Thyroid gland (tissue), 4 donors: ENCODE measurements at places on chromosomes 2 and 18. TPM values are rescaled to one million over a fixed set of nuclear protein-coding genes. Genes with fewer than 3 reads are reported as not detected.

GRCh38 chr2:196268025-196268424 lies 96.6 kb upstream of the STK17B start:
- peaks cover 16% of the 10 kb centered on the region for H3K4me1 ChIP-seq
- DNase-seq: no peak
- H3K4me3 ChIP-seq: no peak overlapping the region
- peak overlapping the region; percentile 2 for H3K27ac ChIP-seq

DNA sequence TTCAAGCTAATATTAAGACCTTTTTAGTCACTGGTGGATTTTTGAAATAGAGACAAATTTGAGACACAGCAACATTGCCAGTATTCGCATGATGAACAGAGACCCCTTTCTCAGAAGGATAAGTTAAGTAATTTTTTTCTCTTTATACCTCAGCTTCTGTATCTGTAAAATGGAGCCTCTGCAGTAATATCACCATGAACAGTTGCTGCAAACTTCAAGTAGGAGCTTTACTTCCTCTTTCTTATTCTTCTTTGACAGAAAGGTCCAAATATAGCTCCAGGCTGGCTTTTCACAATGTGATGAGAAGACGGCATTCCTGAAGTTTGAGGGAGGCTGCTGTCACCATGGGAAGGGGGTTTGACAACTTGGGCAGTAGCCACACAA lies 158.7 kb downstream of the TDRD15 start:
- no peaks in the 10 kb centered on the region for H3K27me3 ChIP-seq
- no peak overlapping the region for H3K27ac ChIP-seq
- no peak for DNase-seq
- H3K4me3 ChIP-seq: no peak overlapping the region
- no peaks in the 10 kb centered on the region for H3K4me1 ChIP-seq
- no peaks in the 10 kb centered on the region for H3K36me3 ChIP-seq

GRCh38 chr2:197134206-197134605 lies 176.4 kb downstream of the ANKRD44 start:
- no peak overlapping the region for H3K4me3 ChIP-seq
- H3K27ac ChIP-seq: no peak overlapping the region
- H3K36me3 ChIP-seq: no peaks in the 10 kb centered on the region
- DNase-seq: no peak
- H3K4me1 ChIP-seq: no peaks in the 10 kb centered on the region

DNA sequence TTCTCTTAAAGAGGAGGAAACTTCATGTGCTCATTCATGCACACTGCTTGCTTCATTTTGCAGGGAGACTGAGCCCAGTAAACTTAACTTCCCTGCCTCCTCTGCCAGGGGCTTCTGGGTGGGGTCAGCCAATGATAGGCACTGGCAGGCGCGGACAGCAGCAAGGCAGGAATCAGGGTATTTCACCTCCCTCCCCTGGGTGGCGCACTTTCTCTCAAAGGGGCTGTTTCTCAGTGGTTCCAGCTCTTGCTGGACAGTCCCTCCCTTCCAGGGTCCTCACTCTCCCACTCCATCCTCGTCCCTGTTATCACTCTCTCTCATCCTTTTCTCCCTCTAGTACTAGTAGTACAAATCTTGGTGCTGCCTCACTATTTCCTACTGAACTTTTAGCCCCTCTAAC lies 320.5 kb upstream of the ZNF521 start:
- no peak for DNase-seq
- no peaks in the 10 kb centered on the region for H3K36me3 ChIP-seq
- no peaks in the 10 kb centered on the region for H3K27me3 ChIP-seq
- no peak overlapping the region for H3K27ac ChIP-seq
- H3K4me3 ChIP-seq: no peak overlapping the region

- no peak overlapping the region for H3K27ac ChIP-seq
- no peak for DNase-seq
- no peaks in the 10 kb centered on the region for H3K27me3 ChIP-seq
- no peaks in the 10 kb centered on the region for H3K4me1 ChIP-seq
- no peaks in the 10 kb centered on the region for H3K36me3 ChIP-seq
- H3K4me3 ChIP-seq: no peak overlapping the region
Measured at GRCh38 chr2:213259266-213259665, 25.0 kb upstream of the SPAG16 start.

DNA sequence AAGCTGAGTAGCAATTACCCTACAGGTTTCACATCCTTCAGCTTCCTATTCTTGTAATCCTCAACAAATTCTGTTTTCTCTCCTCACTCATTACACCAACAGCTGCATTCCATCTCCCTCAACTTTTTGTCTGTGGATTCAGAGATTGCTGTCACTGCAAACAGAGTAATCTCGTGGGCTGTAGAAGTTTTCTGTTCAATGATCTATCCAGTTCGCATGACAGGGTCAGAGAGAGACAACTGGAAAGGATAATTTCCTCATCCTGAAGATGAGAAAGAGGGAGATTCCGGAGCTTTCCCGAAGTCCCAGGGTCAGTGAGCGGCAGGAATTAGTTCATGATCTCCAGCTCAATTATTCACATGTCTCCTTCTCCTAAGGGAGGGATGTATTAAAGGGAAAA lies 75.7 kb downstream of the MYO5B start:
- H3K4me3 ChIP-seq: no peak overlapping the region
- no peak for DNase-seq
- peaks cover 25% of the 10 kb centered on the region for H3K4me1 ChIP-seq
- H3K36me3 ChIP-seq: no peaks in the 10 kb centered on the region

GRCh38 chr2:10039658-10040410 lies 3.5 kb upstream of the KLF11 start:
- H3K4me1 ChIP-seq: peaks cover 65% of the 10 kb centered on the region
- no peaks in the 10 kb centered on the region for H3K27me3 ChIP-seq
- no peaks in the 10 kb centered on the region for H3K36me3 ChIP-seq
- no peak overlapping the region for H3K27ac ChIP-seq
- no peak overlapping the region for H3K4me3 ChIP-seq
- DNase-seq: no peak

GRCh38 chr2:104408266-104408665 lies 445.6 kb upstream of the POU3F3 start:
- H3K4me3 ChIP-seq: no peak overlapping the region
- H3K27me3 ChIP-seq: no peaks in the 10 kb centered on the region
- no peak for DNase-seq
- no peaks in the 10 kb centered on the region for H3K36me3 ChIP-seq
- H3K27ac ChIP-seq: no peak overlapping the region

DNA sequence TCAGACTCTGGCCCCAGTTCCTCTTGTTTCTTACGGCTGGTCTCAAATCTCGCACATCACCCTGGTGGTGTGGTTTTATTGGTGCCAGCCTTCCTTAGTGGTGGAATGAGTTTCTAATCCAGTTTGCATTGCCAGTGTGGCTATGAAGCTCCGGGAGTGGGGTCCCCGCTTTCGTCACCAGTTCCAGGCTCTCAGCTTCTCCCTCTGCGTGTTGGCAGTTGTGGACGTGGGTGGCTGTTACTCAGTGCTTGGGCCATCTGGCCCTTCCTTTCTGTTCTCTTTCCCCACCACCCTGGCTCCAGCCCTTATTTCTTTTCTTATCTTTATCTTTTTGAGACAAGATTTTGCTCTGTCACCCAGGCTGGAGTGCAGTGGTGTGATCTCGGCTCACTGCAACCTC lies 30.1 kb downstream of the EFR3B start:
- peaks cover 50% of the 10 kb centered on the region for H3K4me1 ChIP-seq
- no peaks in the 10 kb centered on the region for H3K27me3 ChIP-seq
- H3K27ac ChIP-seq: peak overlapping the region; percentile 89
- H3K36me3 ChIP-seq: no peaks in the 10 kb centered on the region

DNA sequence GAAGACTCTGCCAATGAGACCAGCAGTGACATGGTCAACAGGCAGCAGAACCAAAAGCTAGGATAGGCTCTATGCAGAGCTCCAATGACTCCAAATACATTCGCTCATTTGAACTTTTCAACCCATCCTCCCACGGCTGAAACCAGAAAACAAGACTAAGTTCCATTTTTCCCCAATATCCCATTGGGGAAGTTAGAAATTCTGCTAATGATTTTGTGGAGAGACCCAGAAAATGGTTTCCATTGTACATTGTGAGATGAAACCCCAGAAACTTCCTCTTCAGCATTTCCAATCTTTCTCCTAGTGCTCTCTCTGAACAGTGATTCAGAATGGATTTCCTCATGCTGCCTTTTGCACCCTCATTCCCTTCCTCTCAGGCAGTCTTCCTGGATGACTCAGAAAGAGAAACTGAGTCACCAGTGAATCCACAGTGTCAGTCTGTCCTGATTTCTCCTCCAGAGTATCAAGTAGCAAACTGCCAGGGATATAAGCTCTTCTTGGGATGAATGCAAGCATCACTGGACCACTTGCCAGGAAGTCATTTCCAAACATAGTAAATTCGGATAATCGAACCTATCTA lies 467.7 kb upstream of the ID2 start:
- no peaks in the 10 kb centered on the region for H3K27me3 ChIP-seq
- peaks cover 4% of the 10 kb centered on the region for H3K4me1 ChIP-seq
- DNase-seq: no peak
- no peak overlapping the region for H3K4me3 ChIP-seq
- no peaks in the 10 kb centered on the region for H3K36me3 ChIP-seq
- H3K27ac ChIP-seq: no peak overlapping the region

DNA sequence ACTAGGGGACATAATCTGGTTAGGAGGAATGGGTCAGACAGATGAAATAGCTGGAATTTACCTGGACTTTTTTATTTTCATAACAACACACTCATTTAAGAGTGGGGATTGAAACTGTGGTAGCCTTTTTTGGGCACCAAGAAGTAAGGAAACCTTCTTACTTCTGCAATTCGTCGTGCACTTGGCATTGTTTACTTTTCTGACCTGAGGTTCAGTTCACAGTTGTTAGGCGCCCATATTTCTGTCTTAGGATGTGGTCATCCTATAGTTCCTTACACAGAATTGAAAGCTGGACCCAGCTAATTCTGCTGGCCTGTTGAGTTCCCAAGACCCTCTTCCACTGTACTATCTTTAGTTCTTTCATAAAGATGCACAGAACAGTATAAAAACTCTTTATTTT lies 72.9 kb downstream of the TMX3 start:
- no peaks in the 10 kb centered on the region for H3K36me3 ChIP-seq
- H3K4me1 ChIP-seq: no peaks in the 10 kb centered on the region
- no peak for DNase-seq

DNA sequence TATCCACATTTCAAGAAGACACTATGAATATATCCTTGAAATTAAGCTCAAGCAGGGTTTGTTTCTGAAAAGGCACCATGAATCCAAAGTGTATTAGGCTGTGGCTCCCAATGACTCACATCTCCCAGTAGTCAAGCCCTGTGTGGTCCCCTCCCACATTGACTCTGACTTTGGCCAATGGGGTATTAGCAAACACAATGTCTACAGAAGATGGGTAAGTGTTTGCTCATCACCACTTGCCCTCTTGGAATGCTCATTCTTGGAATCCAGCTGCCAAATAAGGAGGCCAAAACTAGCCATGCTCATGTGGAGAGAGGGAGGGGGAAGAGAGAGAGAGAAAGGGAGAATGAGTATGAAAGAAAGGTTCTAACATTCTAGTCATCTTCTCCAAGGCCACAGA lies 490.0 kb downstream of the TXNL1 start:
- DNase-seq: no peak
- H3K4me1 ChIP-seq: no peaks in the 10 kb centered on the region
- H3K36me3 ChIP-seq: no peaks in the 10 kb centered on the region
- H3K27me3 ChIP-seq: no peaks in the 10 kb centered on the region

DNA sequence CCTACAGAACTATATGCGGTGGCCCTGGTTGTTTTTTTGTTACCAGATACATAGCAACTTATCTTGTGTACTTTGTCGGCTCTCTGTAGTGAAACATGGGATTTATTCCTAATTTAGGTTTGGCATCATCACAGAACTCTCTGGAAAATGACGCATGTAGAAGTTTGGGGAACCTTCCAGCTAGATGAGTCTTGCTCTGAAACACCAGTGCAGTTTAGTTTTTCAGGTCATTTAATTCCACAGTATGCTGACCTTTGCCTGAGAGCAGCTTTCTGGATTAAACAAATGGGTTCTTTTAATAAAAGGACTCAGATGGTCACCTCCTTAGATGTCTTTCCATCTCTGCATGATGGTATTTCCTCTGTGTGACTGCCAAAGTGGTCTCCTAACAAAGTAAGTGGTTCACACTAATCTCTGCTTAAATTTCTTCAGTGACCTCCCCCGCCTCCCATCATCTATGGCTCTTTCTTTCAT lies 39.9 kb downstream of the MYO3B start:
- DNase-seq: no peak
- H3K4me1 ChIP-seq: no peaks in the 10 kb centered on the region

DNA sequence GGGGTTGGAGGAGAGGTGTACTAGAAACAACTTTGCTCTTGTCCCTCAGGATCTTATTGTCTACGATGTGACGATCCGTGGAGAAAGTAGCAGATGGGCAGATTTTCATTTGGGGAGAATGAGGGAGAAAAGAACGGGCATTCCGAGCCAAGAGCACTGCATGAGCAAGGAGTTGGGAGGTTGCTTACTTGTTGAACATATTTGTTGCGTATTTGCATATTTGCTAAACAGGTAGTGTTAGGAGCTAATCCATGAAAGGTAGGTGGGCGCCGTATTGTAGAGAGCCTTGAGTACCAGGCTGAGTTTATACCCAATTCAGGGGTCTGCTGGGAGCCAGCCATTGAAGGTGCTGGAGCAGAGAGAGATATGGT lies 490 bp downstream of the BCS1L start:
- DNase-seq: no peak
- H3K4me1 ChIP-seq: peaks cover 6% of the 10 kb centered on the region
- peaks cover 39% of the 10 kb centered on the region for H3K36me3 ChIP-seq
- no peak overlapping the region for H3K4me3 ChIP-seq
- no peak overlapping the region for H3K27ac ChIP-seq

GRCh38 chr18:26630596-26630995 lies 82.2 kb upstream of the KCTD1 start:
- H3K27me3 ChIP-seq: no peaks in the 10 kb centered on the region
- no peak for DNase-seq
- H3K4me1 ChIP-seq: no peaks in the 10 kb centered on the region
- H3K27ac ChIP-seq: no peak overlapping the region
- H3K4me3 ChIP-seq: no peak overlapping the region

DNA sequence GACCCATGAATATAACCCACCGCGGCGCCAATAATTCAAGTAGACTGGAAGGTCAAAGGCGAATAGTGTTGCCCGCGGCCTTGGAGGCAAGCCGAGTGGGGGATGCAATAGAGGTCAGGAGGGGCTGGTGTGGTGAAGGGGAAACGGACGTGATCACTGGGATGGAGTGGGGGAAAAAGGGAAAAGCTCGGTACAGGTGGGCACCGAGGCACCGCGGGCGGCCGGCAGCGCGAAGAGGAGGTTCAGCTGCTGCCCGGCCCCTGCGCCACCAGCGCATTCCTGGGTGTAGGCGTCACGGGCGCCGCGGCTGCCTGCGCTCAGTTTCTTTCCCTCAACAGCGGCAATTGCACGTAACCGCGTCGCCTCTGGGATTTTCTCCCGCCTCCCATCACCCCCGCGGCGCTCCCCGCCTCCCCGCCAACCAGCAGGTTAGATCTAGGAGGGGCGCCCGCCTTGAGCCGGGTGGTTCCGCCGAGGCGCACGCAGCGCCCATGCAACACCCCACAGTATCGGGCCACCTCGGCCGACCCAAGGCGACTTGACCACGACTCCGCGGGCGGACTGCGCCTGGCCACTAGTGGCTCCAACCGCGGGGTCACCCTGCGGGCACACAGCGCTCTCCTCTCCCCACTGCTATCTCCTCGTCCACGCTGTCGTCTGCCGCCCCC lies 1.5 kb downstream of the RND3 start:
- H3K27ac ChIP-seq: peak overlapping the region; percentile 81
- peaks cover 7% of the 10 kb centered on the region for H3K4me1 ChIP-seq
- peak; percentile 83 for DNase-seq
- H3K4me3 ChIP-seq: peak overlapping the region; percentile 71
- no peaks in the 10 kb centered on the region for H3K27me3 ChIP-seq
- no peaks in the 10 kb centered on the region for H3K36me3 ChIP-seq

TAF4B gene
- 10.7 TPM for total RNA-seq

RTP5 gene
- not detected for total RNA-seq

LAMA3 gene
- total RNA-seq: 7.5 TPM

PARD6G gene
- 49.9 TPM for total RNA-seq

NYAP2 gene
- total RNA-seq: not detected

LTBP1 gene
- total RNA-seq: 5.1 TPM
